ENCODE measurements at places on chromosomes 3 and 15.

- no peak for DNase-seq
These were observed 15.3 kb downstream of the MRPL47 start for GRCh38 chr3:179589143-179589542.

- DNase-seq = no peak
These were observed 55.3 kb downstream of the ARHGAP31 start for GRCh38 chr3:119349354-119350041.

DNA sequence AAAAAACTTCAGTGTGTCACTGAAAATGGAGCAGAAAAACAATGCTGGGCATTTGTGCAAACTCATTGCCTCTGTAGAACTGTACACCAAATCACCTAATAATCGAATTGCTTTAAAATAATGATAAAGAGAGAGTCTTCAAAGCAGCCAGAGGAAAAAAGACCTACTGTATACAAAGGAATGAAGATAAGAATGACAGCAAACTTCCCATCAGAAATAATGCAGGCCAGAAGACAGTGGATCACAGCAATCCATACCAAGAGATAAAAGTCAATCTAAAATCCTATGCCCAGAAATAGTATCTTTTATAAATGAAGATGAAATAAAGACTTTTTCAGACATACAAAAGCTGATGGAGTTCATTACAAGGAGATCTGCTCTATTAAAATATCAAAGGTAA lies 134.7 kb upstream of the VEPH1 start:
- DNase-seq = no peak

DNA sequence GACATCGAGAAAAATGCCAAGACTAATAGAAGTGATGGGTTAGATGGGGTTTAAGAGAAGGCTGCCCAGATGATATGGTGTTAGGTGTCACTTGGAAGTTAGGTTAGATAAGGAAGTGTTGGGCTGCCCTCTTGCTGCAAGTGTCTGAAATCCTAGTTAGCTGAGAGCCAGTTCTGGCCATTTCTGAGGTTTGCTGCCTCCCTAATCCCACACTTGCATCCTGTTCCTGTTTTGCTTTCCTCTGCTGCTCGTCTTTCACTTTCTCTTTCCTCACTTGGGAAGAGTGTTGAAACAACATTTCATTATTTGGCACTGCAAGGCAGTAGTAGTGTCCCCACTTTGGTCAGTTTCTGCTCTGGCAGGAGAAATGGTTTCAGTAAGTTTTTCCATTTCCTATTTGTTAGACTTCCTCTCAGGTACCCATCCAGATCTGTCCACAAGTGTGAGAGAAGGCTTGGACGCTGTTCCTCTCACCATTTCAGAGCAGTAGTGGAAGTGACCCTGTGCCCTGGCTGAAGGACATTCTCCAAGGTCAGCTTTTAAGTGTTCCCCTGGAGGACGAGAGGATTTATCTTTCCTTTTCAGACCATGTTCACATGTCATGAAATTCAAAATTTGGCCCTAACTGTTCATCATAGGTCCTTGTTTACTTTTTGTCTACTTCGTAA lies 93.3 kb downstream of the ADAMTSL3 start:
- no peak for DNase-seq

DNA sequence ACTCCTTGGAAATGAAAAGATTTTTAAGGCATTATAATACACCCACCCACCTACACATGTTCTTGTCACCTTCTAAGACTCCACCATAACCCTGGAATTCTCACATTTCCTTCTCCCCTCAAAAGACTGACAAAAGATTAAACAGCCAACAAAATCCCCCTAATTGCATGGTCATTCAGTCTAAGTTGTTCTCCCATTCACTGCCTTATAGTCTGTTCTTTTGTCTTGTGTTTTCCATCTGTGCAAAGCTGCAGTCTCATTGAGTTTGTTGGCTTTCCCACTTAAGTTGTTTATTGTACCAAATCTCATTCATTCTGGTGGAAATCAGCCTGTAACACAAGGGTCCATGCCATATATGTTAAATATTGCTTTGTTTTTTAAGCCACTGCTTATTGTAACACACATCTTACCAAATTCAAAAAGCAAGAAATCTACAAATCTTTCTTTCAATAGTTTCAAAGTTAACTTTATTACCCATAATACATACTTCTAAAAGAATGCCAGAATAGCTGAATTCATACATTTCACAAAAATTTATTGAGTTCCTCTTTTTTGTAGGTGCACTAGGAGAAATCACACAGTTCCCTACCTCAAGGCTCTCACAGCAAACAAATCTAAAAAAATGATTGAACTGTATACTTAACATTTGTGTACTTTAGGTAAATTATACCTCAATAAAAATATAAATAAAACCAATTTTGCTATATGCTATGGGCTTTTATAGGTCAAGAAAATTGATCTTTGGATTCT lies 2.4 kb upstream of the RCN2 start:
- no peak for DNase-seq
